Sigmoid colon (tissue), 7 donors: ENCODE measurements at places on chromosomes 11 and 22. TPM values are rescaled to one million over a fixed set of nuclear protein-coding genes. Genes with fewer than 3 reads are reported as not detected.
A peak's percentile ranks its signal among the peaks of the same experiment; 100 is the strongest.

DNA sequence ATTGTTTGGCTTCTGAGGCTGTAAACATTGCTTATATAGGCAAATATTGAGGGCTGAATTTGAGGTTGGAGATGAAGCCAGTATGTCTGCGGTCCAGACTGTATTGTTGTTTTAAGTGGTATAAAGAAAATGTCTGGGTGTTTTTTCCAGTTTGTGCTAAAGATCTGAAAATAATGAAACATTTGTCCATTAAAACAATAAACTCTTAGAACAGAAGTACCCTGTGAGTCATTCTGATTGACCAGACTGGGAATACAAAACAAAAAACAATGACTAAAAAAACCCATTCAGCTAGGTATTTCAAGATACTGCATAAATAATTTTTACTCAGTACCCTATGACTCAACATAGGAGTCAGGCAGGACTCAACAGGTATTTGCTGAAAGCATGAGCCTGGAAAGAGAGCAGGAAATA lies 20.4 kb downstream of the ALKBH8 start:
- peaks cover 6% of the 10 kb centered on the region for H3K36me3 ChIP-seq
- H3K27ac ChIP-seq = no peak overlapping the region
- H3K4me1 ChIP-seq = no peaks in the 10 kb centered on the region
- no peaks in the 10 kb centered on the region for H3K27me3 ChIP-seq
- DNase-seq = no peak

GRCh38 chr22:48937032-48937639 lies 890.5 kb downstream of the BRD1 start:
- no peak overlapping the region for H3K27ac ChIP-seq
- peak; percentile 20 for DNase-seq
- H3K4me1 ChIP-seq = no peaks in the 10 kb centered on the region
- H3K4me3 ChIP-seq = no peak overlapping the region
- H3K27me3 ChIP-seq = no peaks in the 10 kb centered on the region

- H3K36me3 ChIP-seq = no peaks in the 10 kb centered on the region
- H3K4me1 ChIP-seq = peaks cover 40% of the 10 kb centered on the region
- no peak overlapping the region for H3K4me3 ChIP-seq
- peak overlapping the region; percentile 39 for H3K27ac ChIP-seq
- no peaks in the 10 kb centered on the region for H3K27me3 ChIP-seq
Measured at GRCh38 chr11:30433831-30434230, 110.9 kb downstream of the ARL14EP start.

- peak; percentile 88 for DNase-seq
- peaks cover 31% of the 10 kb centered on the region for H3K4me1 ChIP-seq
- H3K27me3 ChIP-seq = no peaks in the 10 kb centered on the region
- H3K4me3 ChIP-seq = no peak overlapping the region
Measured at GRCh38 chr11:45079075-45079444, 67.4 kb upstream of the PRDM11 start.

GRCh38 chr11:126181939-126182730 lies 29.3 kb downstream of the RPUSD4 start:
- no peak overlapping the region for H3K27ac ChIP-seq
- DNase-seq = no peak
- no peak overlapping the region for H3K4me3 ChIP-seq
- no peaks in the 10 kb centered on the region for H3K36me3 ChIP-seq
- no peaks in the 10 kb centered on the region for H3K4me1 ChIP-seq

- DNase-seq = no peak
- no peak overlapping the region for H3K27ac ChIP-seq
- no peak overlapping the region for H3K4me3 ChIP-seq
- no peaks in the 10 kb centered on the region for H3K36me3 ChIP-seq
- no peaks in the 10 kb centered on the region for H3K4me1 ChIP-seq
Measured at GRCh38 chr11:70692131-70692530, 293.8 kb downstream of the CTTN start.

GRCh38 chr11:65002706-65003105 lies 5.9 kb upstream of the BATF2 start:
- H3K27ac ChIP-seq = no peak overlapping the region
- H3K36me3 ChIP-seq = no peaks in the 10 kb centered on the region
- no peak for DNase-seq

TCN1 gene
- not detected for total RNA-seq

RIBC2 gene
- not detected for total RNA-seq

GRCh38 chr11:58575377-58576020 lies at the start of gene LPXN:
LPXN (minus strand) TSS chr11:58575856; CDS start chr11:58575772, 84 bp downstream.
- no peaks in the 10 kb centered on the region for H3K36me3 ChIP-seq
- H3K4me1 ChIP-seq = peaks cover 45% of the 10 kb centered on the region
- no peaks in the 10 kb centered on the region for H3K27me3 ChIP-seq
- no peak for DNase-seq
- peak within 1 kb of the TSS; percentile 98 for H3K27ac ChIP-seq
- H3K4me3 ChIP-seq = peak within 1 kb of the TSS; percentile 11

ZNF214 gene
- total RNA-seq = 1.9 TPM

VEGFB gene
- 96.0 TPM for total RNA-seq

GRCh38 chr22:23190526-23190925 lies 10.2 kb downstream of the BCR start:
- no peak overlapping the region for H3K4me3 ChIP-seq
- peaks cover 22% of the 10 kb centered on the region for H3K4me1 ChIP-seq
- no peaks in the 10 kb centered on the region for H3K36me3 ChIP-seq
- DNase-seq = no peak
- H3K27ac ChIP-seq = no peak overlapping the region

DNA sequence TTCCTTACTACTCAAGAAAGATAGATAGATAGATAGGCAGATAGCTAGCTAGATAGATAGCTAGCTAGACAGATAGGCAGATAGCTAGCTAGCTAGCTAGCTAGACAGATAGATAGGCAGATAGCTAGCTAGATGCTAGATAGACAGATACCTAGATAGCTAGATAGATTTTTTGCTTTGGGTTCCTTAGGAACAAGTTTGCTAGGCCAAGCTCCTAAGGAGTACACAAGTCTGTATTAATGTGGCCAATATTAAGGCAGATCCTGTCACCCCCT lies 61.7 kb upstream of the VPREB1 start:
- H3K27ac ChIP-seq = no peak overlapping the region
- no peak for DNase-seq
- peaks cover 27% of the 10 kb centered on the region for H3K27me3 ChIP-seq

GRCh38 chr11:115430345-115430744 lies 73.9 kb downstream of the CADM1 start:
- H3K4me1 ChIP-seq = no peaks in the 10 kb centered on the region
- DNase-seq = no peak
- no peak overlapping the region for H3K4me3 ChIP-seq
- no peaks in the 10 kb centered on the region for H3K36me3 ChIP-seq

GRCh38 chr11:73591743-73592142 lies 6.2 kb downstream of the FAM168A start:
- H3K4me3 ChIP-seq = no peak overlapping the region
- H3K4me1 ChIP-seq = no peaks in the 10 kb centered on the region
- H3K27me3 ChIP-seq = no peaks in the 10 kb centered on the region
- no peak for DNase-seq
- no peak overlapping the region for H3K27ac ChIP-seq
- no peaks in the 10 kb centered on the region for H3K36me3 ChIP-seq

- DNase-seq = peak; percentile 49
- H3K36me3 ChIP-seq = no peaks in the 10 kb centered on the region
- no peak overlapping the region for H3K27ac ChIP-seq
- peaks cover 37% of the 10 kb centered on the region for H3K27me3 ChIP-seq
- H3K4me3 ChIP-seq = no peak overlapping the region
- no peaks in the 10 kb centered on the region for H3K4me1 ChIP-seq
Measured at GRCh38 chr11:17744151-17744940, 9.8 kb downstream of the KCNC1 start.

MS4A15 gene
- total RNA-seq = not detected

KRTAP5-1 gene
- not detected for total RNA-seq

RAB1B gene
- 86.4 TPM for total RNA-seq

ADM2 gene
- not detected for total RNA-seq

- no peaks in the 10 kb centered on the region for H3K36me3 ChIP-seq
- no peak for DNase-seq
- H3K27me3 ChIP-seq = no peaks in the 10 kb centered on the region
- H3K4me1 ChIP-seq = peaks cover 12% of the 10 kb centered on the region
- no peak overlapping the region for H3K27ac ChIP-seq
Measured at GRCh38 chr11:28472904-28473303, 364.7 kb downstream of the METTL15 start.

SNX19 gene
- 72.1 TPM for total RNA-seq

GRCh38 chr11:70668204-70669202 lies 270.2 kb downstream of the CTTN start:
- H3K4me3 ChIP-seq = no peak overlapping the region
- DNase-seq = no peak
- H3K27me3 ChIP-seq = no peaks in the 10 kb centered on the region

DNA sequence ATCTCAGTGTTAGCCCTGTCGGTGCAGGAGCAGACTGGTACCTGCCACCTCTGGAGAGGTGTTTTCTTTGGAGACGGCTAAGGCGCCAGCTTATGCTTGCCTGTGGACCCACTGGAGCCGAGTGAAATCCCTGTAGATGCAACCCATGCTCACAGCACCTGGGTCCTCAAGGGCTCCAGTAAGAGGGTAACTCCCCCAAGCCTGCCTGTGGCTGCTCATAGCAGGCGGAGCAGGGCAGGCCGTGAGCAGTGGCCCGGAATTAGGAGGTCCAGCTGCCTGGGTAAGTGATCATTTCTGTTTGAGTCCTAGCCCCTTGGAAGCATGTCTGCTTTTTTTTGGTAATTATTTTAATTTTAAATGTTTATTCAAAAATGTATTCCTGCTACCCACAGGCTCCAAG lies 43.8 kb downstream of the NAT10 start:
- no peaks in the 10 kb centered on the region for H3K27me3 ChIP-seq
- no peak overlapping the region for H3K4me3 ChIP-seq
- DNase-seq = peak; percentile 40
- no peak overlapping the region for H3K27ac ChIP-seq
- H3K36me3 ChIP-seq = peaks cover 12% of the 10 kb centered on the region

GRCh38 chr11:12577725-12578644 lies 96.2 kb upstream of the TEAD1 start:
- no peaks in the 10 kb centered on the region for H3K36me3 ChIP-seq
- DNase-seq = no peak
